ENCODE measurements at places on chromosomes 12 and 14.

GRCh38 chr12:65081496-65081895 is 39.6 kb downstream of the WIF1 start:
- DNase-seq = no peak

GRCh38 chr14:58994130-58994529 is 194.3 kb upstream of the DAAM1 start:
- no peak for DNase-seq

DNA sequence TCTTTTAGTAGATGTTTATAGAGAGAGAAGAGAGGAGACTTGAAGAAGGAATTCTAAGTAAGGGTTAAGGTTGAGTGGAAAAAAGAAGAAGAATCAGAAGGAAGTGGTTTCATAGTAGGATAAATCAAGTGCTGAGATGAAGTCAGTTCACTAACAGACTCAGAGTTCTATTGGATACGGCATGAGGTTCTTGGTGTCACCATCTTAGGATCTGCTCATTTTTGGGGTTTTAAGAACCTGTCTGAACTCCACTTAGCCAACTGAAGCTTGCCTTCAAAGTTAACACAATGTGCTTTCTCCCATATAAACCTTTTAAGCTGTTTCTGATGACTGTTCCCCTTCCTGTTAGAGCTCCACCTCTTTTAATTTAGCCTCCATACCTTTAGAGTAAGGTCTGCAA is 152.6 kb downstream of the PRKCH start:
- no peak for DNase-seq

DNA sequence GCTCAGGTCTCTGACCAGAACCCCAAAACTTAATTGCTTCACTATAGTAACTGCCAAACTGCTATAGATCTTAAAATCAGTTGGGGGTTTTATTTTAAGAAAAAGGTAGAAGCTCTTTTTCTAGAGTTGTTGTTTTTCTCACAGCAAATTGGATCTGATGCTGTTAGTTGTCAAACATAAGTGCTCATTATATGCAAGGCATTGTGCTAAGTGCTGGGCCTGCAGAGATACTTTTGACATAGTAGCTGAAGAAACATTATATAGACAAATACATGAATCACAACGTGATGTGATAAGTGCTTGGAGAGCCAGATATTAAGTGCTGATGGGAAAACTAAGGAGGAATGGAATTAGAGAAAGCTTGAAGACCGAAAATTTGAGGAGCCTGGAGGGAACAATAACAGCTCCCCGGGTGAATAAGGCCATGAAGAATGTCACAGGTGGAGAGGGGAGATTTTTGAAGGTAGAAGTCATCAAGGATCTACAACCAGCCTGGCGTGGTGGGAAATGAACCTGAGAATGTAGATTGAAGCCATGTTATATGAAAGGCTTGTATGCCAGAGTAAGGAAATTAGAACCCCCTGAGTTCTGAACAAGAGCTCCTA is 126.5 kb downstream of the DYRK2 start:
- DNase-seq = no peak

DNA sequence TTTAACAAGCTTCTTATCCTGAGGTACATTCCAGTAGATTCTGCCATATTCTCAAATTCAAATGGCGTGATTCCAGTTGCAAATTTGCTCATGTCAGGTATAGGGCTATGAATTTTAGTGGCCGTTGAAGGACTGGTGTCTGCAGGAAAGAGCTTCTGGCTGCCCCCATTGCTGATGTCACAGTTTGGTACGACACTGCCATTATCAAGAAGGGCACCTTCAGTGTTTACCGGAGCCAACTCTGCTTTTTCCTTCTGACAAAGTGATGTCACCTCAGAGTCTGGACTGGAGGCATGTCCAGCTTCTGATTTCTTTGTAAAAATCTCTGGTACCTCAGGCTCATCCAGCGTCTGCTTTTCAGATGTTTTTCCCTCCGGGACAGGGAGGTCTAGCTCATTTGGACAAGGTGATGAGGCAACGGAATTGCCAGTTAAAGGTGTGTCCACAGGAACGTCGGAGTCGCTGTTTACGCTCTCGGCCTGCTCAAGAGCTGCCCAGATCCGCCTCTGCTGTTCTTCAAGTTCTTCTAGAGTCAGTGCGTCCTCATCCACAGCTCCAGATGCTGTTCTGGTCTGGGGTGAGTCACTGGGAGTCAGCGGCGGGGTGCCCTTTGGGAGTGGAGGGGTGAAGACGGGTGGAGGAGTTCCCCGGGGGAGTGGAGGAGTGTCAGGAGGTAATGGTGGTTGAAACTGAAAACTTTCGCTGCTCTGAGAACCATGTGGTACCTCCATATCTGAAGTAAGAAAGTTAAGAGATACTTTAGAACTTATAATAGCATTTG is 27.0 kb downstream of the ZCCHC8 start:
- no peak for DNase-seq

GRCh38 chr12:66594688-66595087 is 84.2 kb downstream of the GRIP1 start:
- DNase-seq = no peak

GRCh38 chr12:132574271-132574996 is 35.9 kb downstream of the LRCOL1 start:
- DNase-seq = no peak

DNA sequence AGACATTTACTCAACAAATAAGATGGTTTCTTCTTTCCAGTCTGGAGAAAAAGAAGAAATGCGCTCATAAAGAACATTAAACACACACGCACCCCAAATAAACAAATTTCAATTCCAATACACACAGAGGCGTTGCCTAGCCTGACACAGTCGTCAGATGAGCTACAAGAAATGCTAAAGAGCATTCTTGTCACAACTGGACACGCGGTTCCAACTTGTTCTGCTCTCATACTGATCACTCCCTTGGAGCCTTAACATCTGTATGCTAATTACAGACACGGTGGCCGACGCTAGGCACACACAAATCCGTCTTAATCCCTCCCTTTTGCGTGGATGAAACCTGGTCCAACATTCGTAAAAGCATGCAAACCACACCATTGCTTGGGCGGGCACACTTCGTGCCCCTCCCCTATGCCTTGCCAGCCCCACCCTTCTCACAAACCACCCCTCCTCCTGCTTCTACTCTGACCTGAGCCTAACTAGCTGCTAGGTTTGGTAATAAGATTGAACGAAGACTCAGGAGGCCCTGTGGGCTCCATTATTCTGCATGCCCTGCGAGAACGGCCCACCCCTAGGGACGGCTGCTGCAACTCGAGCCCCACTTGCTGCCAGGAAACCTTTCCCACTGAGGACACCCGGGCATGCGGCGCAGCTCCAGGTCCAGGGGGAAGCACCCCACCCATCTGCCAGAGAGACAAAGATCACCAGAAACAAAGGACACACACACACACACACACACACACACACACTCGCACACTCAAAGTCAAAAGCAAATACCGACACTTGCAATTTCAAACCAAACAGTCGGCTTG is 1.2 kb downstream of the KCNK10 start:
- no peak for DNase-seq

DNA sequence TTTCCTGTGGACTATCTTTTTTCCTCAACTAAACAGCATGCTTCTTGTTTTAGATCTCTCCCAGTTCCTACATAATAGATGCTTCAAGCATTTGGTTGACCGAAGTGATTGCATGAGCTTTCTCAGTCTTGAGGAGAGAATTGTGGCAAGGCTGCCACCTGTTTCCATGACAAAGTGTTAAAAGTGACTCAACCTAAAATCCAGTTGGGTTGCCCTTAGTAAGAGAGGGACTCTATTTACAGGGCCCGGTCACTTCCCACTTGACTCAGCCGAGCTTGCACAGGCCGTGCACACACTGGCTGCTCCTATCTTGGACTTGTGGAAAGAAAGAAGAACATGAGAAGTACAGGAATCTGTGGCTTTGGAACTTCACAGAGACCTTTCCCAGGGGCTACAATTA is 2.1 kb upstream of the B4GALNT3 start:
- no peak for DNase-seq

- no peak for DNase-seq
Observed at GRCh38 chr12:123891516-123892179, 81.0 kb downstream of the CCDC92 start.

- DNase-seq = no peak
Observed at GRCh38 chr12:63090716-63091115, 60.3 kb downstream of the AVPR1A start.

GRCh38 chr14:53742233-53742620 is 214.4 kb downstream of the BMP4 start:
- no peak for DNase-seq
